ENCODE measurements at places on chromosomes 1 and 21.

DNA sequence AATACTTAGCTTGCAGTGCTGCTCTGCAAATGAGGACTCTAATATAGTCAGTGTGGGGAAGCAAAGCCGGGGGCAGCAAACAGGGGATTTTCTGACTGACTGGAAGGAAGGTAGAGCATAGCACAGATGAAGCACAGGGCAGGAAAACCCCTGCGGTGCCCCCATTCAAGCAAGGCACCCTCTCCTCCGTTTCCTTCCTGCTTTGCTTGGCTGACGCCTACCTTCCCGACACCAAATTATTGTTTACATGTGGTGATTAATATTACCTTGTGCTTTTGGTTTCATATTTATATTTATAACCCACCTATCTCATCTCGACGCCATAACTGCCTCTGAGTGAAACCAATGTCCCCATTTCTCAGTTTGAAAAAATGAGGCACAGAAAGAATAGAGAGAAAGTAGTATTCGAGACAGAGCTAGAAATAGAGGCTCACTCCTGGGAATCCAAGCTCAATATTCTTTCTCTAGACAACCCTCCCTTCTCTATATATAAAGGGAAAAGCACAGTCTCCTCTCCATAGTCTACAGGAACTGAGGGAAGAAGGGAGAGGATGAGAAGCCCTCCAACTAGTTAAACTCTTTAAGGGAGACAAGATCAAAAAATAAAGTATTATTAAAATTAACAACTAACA, 41.3 kb downstream of the PIK3C2B start:
- no peak for DNase-seq

- DNase-seq, result no peak
Observed at GRCh38 chr1:56507925-56508522, 71.3 kb downstream of the PLPP3 start.

GRCh38 chr1:211944733-211945500, 90.4 kb downstream of the INTS7 start:
- peak; percentile 18 for DNase-seq

GRCh38 chr1:214002472-214002871, 14.7 kb downstream of the PROX1 start:
- DNase-seq, result no peak

DNA sequence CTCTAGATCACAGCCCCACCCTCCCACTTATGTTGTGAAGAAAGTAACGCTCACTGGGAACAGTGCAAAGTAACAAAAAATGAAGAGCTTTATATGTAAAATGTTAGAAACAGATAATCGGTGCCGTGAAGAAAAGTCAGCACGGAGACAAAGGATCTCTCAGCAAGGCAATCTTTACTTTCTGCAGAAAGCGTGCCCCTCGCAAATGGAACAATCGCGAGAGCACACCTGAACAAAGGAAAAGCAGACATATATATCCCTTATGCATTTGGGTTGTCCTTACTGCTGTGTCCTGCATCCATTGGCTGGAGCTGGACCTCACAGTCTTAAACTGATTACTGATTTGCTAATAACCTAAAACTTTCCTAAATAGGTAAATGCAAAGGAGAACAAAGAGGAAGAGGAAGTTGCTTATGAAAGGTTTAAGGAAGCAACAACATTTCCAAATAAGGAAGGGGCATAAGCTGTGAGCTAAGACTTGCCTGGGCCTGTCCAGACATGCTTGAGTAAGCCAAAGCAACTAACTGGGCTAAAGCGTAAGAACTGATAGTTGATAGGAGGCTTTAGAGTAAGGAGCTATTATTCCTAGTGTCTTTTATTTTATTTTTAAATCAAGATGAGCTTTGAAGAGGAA, 89.7 kb downstream of the GTF2B start:
- DNase-seq, result no peak

- no peak for DNase-seq
Observed at GRCh38 chr21:14758849-14759248, 212.7 kb upstream of the SAMSN1 start.

DNA sequence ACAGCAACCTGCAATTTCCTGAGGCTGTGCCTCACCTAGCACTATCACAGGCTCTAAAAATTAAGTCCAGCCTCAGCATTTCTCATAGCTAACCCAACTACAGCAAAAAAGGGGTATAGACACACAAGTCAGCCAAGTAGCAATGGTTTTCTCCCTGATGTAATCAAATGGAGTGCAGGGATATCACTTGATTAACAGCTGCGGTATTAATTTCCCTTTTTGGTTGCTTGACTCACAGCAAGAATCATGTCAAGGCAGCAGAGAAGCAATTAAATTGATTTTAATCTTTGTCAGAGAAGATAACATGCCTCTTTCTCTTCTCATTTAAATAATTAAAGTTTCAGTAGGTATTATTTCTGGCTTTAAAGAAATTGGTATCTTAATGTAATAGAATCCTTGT, 278.9 kb downstream of the RWDD3 start:
- no peak for DNase-seq

Measured in nephron progenitor cell (in vitro differentiated cells).